Muscle of leg (tissue), 16 donors: ENCODE measurements at places on chromosomes 6 and 20. TPM values are rescaled to one million over a fixed set of nuclear protein-coding genes. Genes with fewer than 3 reads are reported as not detected.

- no peaks in the 10 kb centered on the region for H3K27me3 ChIP-seq
- no peaks in the 10 kb centered on the region for H3K36me3 ChIP-seq
- H3K4me1 ChIP-seq = peaks cover 3% of the 10 kb centered on the region
- no peak overlapping the region for H3K4me3 ChIP-seq
- no peak overlapping the region for H3K27ac ChIP-seq
Measured at GRCh38 chr6:144411531-144412165, 126.5 kb downstream of the UTRN start.

DNA sequence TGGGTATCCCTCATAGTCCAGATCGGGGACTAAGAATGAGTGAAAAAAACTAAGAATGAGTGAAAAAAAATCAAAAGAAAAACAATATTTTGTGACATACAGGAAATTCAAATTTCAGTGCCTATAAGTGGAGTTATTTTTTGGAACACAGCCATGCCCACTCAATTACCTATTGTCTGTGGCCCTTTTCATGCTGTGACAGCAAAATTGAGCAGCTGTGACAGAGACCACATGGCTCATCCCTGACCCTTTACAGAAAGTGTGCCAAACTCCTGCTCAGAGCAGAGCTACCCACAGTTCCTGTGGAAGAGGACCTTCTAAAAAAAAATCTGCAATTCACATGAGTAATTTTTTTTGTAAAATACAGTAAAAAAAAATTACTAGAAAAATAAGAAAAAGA is 1.4 kb downstream of the NCR2 start:
- H3K27me3 ChIP-seq = peaks cover 11% of the 10 kb centered on the region
- H3K36me3 ChIP-seq = no peaks in the 10 kb centered on the region
- no peak overlapping the region for H3K27ac ChIP-seq
- H3K4me3 ChIP-seq = no peak overlapping the region
- no peaks in the 10 kb centered on the region for H3K4me1 ChIP-seq
- DNase-seq = peak; percentile 34

DNA sequence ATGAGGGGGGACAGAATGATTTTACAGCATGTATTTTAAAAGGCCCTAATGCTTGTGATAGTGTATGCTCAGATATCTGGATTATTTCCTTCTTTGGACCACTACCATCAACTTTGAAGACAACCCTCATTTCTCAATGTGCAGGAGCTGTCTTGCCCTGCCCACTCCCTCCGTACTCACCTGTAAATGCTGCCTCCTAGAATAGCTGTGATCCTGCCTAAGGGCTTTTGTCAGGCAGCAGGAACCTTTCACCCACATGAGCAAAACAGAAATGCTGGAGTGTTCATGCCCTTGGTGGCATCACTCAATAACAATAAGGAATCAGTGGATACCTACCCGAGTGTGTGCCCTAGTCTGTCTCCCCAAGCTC is 723.6 kb upstream of the FLRT3 start:
- H3K4me3 ChIP-seq = no peak overlapping the region
- H3K27ac ChIP-seq = no peak overlapping the region
- no peak for DNase-seq
- peaks cover 3% of the 10 kb centered on the region for H3K4me1 ChIP-seq

DNA sequence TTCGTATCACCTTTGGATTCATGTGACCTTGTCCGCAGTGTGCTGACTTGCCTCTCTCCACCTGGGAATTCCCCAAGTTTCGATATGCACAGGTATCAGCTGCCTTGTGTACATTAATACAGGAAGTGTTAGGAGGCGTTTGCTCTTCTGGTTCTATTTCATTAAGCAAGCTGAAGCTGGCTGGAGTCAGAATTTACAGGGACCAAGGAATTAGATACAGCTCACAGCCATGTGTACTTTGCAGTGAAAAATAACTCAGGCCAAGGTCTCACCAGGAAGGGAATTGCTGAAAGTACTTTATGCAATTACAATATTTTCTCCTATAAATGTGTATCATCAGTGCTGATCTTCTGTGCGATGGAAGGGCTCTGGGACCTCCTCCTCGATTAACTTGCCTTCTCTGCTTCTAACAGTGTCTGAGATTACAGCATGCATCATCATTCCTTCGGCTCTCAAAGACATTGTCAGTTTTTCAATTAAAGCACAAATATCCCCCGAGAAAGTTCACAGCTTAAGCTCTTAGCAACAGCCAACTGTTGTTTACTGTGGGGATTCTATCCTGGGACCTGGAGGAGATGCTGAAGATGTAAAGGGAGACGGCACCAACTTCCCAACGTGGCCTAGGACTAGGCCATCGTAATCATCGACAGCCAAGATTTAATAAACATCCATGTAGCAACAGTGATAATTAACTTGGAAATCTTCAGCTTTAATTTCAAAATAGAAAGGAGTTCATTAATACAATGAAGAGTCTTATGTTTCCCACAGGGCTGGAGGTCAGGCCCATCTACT is 13.8 kb upstream of the TIAM2 start:
- H3K4me3 ChIP-seq = no peak overlapping the region
- H3K27me3 ChIP-seq = no peaks in the 10 kb centered on the region
- H3K36me3 ChIP-seq = no peaks in the 10 kb centered on the region
- no peak for DNase-seq
- no peak overlapping the region for H3K27ac ChIP-seq

The HLA-DQB1 gene
- total RNA-seq = 3.8 TPM

- H3K4me3 ChIP-seq = no peak overlapping the region
- H3K27me3 ChIP-seq = no peaks in the 10 kb centered on the region
- DNase-seq = no peak
- H3K27ac ChIP-seq = no peak overlapping the region
- no peaks in the 10 kb centered on the region for H3K4me1 ChIP-seq
- peaks cover 38% of the 10 kb centered on the region for H3K36me3 ChIP-seq
Measured at GRCh38 chr20:33622705-33623365, 39.3 kb upstream of the C20orf144 start.

DNA sequence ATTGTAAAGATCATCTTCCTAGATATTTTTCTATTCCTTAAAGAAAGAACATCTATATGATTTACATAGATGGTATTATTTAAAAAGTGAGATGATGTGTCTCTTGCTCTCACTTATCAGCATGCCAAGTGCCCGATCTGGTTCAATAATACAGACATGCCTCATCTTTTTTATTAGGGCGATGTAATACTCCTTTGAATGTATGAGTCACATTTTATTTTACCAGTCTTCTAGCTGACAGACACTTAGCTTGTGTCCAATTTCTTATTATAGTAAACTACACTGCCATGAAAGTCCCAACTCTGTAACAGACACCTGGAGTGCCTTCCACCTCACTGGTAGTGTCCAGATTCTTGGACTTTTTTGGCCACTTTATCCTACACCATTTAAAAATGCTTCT is 586.6 kb upstream of the BTBD3 start:
- no peak overlapping the region for H3K4me3 ChIP-seq
- H3K36me3 ChIP-seq = no peaks in the 10 kb centered on the region
- no peak overlapping the region for H3K27ac ChIP-seq
- no peaks in the 10 kb centered on the region for H3K27me3 ChIP-seq
- H3K4me1 ChIP-seq = no peaks in the 10 kb centered on the region
- no peak for DNase-seq

The CLVS2 gene
- total RNA-seq = 0.53 TPM

DNA sequence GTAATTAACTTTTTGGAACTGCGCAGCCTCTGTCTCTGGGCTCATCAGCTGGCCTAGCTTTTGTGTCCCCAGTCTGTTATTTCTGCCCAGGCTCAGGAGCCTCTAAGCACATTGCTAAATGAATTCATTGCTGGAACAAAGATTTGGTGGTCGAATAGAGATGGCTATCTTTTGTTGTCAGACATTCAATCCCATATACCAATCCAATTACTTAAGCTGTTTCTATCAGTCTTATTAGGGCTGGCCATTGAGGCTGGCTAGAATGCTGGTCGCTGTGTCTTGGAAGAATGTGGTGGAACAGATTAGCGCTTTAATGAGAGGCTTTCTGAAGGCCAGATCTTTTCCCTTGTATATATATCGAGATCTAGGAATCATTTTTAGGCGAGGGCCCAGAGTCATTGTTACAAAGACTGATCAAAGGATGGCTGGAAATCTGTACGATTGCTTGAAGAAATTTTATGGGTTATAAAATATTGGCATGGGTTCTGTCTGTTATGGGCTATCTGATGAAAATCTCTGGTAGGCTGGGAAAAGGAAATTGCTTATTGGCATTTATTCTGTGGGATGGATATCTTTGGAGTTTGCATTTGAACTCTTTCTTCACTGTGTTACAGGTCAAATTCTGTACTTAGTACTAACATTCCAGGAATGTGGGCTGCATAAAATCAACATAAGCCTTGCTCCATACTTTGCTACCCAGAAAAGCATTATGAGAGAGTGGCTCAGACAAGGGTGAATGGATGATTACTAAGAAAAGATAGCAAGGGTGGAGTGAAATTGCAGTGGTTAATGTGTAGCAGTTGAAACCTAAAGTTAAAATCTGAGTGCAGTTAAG is 34.8 kb upstream of the JAG1 start:
- DNase-seq = no peak
- H3K36me3 ChIP-seq = no peaks in the 10 kb centered on the region
- H3K4me1 ChIP-seq = no peaks in the 10 kb centered on the region
- H3K27ac ChIP-seq = no peak overlapping the region
- no peaks in the 10 kb centered on the region for H3K27me3 ChIP-seq

DNA sequence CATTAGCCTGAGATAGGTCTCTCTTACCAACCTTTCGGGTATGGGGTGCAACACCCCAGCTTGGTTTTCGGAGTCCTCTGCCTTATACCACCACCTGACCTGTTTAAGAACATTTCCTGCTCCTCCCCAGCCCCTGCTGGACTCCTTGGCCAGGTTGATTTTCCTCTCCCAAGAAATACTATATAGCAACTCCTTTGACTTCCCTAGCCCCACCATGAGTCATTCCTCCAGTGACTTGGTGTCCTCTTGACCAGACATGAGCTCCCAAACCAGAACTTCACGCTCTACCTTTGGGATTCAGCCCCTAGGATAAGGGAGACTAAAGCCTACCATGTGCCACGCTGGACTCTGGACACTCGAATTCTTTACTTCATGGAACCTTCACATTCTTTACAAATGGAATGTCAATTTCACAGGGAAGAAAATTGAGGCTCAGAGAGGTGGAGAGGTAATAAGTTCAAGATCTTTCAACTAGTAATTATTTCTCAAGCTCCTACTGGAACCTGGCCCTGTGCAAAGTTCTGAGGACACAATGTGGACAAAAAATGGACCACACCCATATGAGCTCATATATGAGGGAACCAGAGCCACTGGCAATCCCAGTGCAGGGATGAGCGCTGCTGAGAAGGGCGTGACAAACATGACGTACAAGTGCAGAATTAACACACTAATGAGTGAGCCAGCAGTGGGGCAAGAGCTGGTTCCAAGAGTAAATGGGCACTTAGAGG is 48.2 kb downstream of the SIRPA start:
- no peak overlapping the region for H3K4me3 ChIP-seq
- H3K27ac ChIP-seq = no peak overlapping the region
- DNase-seq = peak; percentile 67
- peaks cover 9% of the 10 kb centered on the region for H3K36me3 ChIP-seq

GRCh38 chr20:14454296-14454695 is 116.9 kb upstream of the FLRT3 start:
- no peak overlapping the region for H3K4me3 ChIP-seq
- DNase-seq = no peak
- no peak overlapping the region for H3K27ac ChIP-seq

GRCh38 chr6:105036351-105036750 is 79.4 kb downstream of the LIN28B start:
- no peak overlapping the region for H3K4me3 ChIP-seq
- no peak overlapping the region for H3K27ac ChIP-seq
- no peaks in the 10 kb centered on the region for H3K36me3 ChIP-seq
- H3K4me1 ChIP-seq = no peaks in the 10 kb centered on the region
- H3K27me3 ChIP-seq = no peaks in the 10 kb centered on the region
- no peak for DNase-seq

- H3K36me3 ChIP-seq = no peaks in the 10 kb centered on the region
- peak; percentile 73 for DNase-seq
- H3K27me3 ChIP-seq = no peaks in the 10 kb centered on the region
Measured at GRCh38 chr6:52102405-52102804, 15.0 kb upstream of the PKHD1 start.

DNA sequence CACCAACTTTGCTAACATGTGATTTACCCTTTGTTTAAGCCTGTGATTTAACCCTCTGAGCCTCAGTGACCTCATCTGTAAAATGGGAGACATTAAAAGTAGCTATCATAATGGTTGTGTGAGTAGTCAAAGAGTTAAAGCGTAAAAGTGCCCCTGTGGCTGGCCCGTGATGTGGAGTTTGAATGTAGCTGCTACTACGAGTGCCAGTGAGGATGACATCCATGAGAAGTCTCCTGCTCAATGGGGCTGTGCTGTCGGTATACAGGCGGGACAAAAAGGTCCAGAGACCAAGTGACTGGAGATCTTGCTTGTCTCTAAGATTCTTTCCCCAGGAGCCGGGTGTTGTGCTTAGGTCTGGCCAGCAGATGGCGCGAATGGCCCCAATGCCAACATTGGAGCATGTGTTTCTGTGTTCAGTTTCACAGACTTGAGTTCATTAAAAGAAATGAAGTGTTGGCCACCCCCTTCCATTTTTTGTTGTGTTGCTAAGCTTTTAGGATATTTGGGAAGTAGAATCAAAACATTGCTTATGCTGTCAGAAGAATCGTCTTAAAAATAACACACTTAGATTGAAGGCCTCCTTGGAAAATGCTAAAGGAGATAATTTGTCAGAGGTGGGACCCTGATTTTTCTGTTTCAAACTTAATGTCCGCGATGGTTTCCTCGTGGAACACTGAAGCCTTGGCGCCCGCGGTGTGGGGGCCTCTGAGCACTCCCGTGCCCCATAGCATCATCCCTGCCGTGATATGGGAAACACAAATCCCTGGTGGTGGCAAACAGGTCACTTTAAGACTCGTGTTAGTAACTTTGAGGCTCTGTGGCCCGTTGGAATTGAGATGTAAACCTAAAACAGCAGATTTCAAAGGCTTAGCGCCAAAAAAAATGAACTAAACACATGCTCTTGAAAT is 9.3 kb upstream of the RBM38 start:
- no peak overlapping the region for H3K27ac ChIP-seq
- H3K4me3 ChIP-seq = no peak overlapping the region
- H3K27me3 ChIP-seq = no peaks in the 10 kb centered on the region
- DNase-seq = peak; percentile 82

- H3K4me1 ChIP-seq = peaks cover 5% of the 10 kb centered on the region
- H3K27me3 ChIP-seq = no peaks in the 10 kb centered on the region
- peak overlapping the region; percentile 99 for H3K27ac ChIP-seq
- peak; percentile 83 for DNase-seq
Measured at GRCh38 chr6:145736661-145737144, 1.4 kb upstream of the EPM2A start.

- H3K27ac ChIP-seq = no peak overlapping the region
- DNase-seq = no peak
- no peak overlapping the region for H3K4me3 ChIP-seq
- H3K27me3 ChIP-seq = no peaks in the 10 kb centered on the region
- no peaks in the 10 kb centered on the region for H3K36me3 ChIP-seq
Measured at GRCh38 chr6:123014835-123015234, 18.8 kb downstream of the CLVS2 start.
